Activated CD4-positive, alpha-beta T cell treated with anti-CD3 and anti-CD28 coated beads, Interleukin-2, amount 50 U/mL, for 24 hours (primary cell): ENCODE measurements at places on chromosomes 7 and 10.

GRCh38 chr7:30335763-30336487, 51.5 kb downstream of the ZNRF2 start:
- DNase-seq: no peak

DNA sequence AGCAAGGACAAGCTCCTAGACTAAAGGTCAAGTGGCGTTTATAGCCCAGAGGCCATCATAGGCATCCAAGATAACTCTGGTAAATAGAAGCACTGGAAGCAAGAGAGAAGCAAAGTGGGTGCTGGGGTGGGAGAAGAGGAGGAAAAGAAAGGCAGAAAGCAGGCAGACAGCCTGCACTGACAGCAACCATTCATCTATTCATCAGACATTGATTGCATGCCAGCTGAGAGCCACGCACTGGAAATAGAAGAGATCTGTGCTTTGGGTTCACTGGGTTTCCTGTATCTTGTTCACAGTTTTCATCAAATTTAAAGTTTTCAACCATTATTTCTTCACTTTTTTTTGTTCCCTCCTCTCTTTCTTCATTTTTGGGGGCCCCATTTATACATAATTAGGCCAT, 4.7 kb upstream of the SLIT1 start:
- no peak for DNase-seq

DNA sequence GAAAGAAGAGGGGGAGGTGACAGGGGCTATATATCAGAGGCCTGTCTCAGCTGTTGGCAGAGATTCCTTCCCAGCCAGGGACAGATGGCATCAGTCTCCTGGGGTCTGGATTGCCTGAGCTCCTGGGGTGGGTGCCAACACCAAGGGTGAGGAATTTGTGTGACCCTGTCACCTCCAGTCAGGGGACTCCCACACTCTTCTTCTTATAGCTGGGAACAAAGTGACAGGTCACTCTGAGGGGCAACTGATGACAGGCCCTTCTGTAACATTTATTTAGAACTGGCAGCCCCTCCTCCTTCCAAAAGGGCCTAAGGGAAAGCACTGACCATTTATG, 53.7 kb upstream of the DUSP5 start:
- no peak for DNase-seq

- DNase-seq: no peak
These were observed 29.6 kb upstream of the TMEM213 start for GRCh38 chr7:138768241-138768640.
